ENCODE measurements at places on chromosomes 13 and 19.

DNA sequence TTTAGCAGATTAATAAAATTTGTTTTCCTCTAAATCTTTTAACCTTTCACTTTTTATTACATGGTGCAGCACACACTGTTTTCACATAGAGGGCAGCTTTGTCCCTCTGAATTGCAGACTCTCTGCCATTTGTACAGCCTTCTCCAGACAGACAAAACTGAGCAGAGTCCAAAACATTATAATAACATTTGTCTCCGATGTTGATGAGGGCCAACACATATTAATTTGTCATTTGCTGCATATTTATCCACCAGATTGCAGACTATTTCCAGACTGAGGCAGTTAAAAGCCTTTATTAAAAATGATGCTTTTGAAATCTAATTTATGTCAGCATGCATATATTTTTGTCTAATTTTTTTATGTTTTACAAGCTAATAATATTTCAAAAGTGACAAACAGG lies 1251.9 kb upstream of the SLC10A2 start:
- DNase-seq = no peak

- no peak for DNase-seq
Observed at GRCh38 chr13:27834095-27834494, 41.8 kb downstream of the GSX1 start.

- DNase-seq = no peak
Observed at GRCh38 chr19:18657590-18658365, 20.9 kb downstream of the KLHL26 start.

DNA sequence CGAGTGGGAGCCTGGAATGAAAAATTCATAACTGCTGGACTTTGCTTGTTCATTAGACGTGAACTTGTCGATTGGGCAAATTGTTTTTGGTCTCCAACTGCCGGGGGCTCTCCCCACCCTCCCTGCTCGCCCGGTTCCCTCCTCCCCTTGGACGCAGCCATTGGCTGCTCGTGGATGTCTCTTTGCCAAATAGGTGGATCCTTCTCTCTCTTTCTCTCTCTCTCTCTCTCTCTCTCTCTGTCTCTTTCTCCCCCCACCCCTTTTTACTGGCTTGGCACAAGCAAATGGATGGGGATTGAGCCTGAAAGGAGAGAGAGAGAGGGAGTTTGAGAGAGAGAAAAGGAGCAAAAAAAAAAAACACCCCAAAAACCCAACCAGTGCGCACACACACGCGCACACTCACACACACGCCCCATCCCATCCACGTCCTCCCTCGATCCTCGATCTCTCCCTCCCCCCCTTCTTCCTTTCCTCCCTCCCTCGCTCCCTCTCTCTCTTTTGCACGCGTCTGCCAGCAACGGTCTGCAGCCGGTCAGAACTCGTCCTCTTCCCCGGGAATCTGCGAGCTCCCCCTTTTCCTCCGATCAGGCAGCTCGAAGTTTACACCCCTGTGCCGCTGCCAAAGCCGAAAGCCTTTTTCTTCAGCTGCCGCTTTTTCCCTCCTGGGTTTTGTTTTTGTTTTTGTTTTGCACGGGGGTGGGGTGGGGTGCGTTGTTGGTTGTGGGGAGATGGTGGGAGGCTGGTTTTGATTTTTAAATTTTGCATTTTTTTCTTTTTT lies 27.8 kb downstream of the NFIX start:
- DNase-seq = no peak

- DNase-seq = no peak
Observed at GRCh38 chr13:44337581-44337980, 36.0 kb upstream of the SERP2 start.

GRCh38 chr13:47310401-47310800 lies 413.5 kb upstream of the HTR2A start:
- DNase-seq = no peak

DNA sequence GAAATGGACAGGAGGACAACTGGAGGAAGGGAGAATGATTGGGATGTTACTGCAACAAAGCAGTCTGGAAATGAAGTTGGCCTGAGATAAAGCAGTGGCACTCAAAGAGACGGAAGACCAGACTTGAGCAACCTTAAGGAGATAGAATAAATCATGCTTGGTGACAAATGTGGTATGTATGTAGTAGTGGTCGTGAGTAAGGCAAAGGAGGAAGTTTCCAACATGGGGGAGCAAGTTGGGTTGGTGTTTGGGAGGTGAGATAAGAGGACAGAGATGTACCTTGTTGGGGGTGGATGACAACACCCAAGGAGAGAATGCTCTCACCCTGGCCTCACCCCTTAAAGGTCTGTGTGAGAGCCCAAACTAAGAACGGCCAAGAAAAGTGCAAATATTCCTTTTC lies 420.5 kb downstream of the DIAPH3 start:
- no peak for DNase-seq

- no peak for DNase-seq
Observed at GRCh38 chr13:20442798-20443381, 82.8 kb downstream of the CRYL1 start.

DNA sequence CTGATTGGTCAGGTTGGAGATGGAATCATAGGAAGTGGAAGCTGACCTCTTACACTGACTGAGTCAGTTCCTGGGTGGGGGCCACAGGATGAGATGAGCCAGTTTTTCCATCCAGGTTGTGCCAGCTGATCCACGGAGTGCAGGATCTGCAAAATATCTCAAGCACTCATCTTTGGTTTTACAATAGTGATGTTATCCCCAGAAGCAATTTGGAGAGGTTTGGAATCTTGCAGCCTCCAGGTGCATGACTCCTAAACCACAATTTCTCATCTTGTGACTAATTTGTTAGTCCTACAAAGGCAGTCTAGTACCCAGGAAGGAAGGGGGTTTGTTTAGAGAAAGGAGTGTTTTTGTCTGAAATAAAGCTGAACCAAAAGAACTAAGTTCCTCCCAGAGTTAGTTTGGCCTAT lies 212.8 kb downstream of the SLITRK6 start:
- no peak for DNase-seq

GRCh38 chr13:66225072-66225471 lies 1005.1 kb downstream of the PCDH9 start:
- DNase-seq = no peak

DNA sequence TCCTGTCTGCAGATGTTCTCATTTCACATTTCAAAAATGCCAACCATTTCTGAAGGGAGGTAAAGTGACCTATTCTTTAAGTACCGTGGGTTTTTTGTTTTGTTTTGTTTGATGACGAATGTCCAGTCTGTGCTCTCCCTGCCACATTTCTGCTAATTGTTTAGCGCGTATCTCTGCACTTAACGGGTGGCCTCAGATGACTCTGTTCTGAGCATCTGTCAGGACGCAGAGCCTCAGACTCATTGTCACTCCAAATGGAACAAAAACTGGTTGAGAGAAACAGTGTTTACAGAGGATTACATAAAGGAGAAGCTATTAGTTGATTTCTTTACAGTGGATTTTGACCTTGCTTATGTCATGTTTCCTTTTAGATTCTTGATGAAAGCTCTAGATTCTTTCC lies 23.7 kb downstream of the TPP2 start:
- DNase-seq = no peak

- DNase-seq = no peak
Observed at GRCh38 chr13:25175026-25175425, 2.9 kb upstream of the AMER2 start.

GRCh38 chr13:60973529-60973928 lies 442.1 kb downstream of the PCDH20 start:
- no peak for DNase-seq

Measured in activated gamma-delta T cell treated with anti-CD3 and anti-CD28 coated beads, Interleukin-2, amount 50 U/mL, for 16 hours (primary cell).